ENCODE measurements at places on chromosomes 13 and 19.

GRCh38 chr13:62625214-62625881, 1209.7 kb upstream of the PCDH20 start:
- H3K27me3 ChIP-seq: no peaks in the 10 kb centered on the region
- no peaks in the 10 kb centered on the region for H3K4me1 ChIP-seq
- H3K4me3 ChIP-seq: no peak overlapping the region
- H3K36me3 ChIP-seq: no peaks in the 10 kb centered on the region
- DNase-seq: no peak

DNA sequence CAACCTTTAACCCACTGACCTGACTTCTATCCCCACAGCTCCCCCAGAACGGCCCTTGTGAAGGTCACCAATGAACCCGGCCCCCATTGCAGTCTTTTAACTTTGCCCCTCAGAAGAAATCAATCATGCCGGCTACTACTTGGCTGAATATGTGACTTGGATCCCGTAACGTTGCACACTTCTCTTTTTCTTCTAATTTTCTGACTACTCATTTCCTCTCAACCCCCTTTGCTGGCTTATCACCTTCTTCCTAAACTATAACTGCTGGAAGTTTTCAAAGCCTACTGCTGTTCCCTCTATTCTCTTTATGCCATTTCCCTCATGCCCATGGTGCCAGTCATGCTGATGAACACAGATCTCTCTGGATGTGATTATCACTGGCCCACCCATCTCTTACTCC, 367.6 kb downstream of the DNAJC15 start:
- no peaks in the 10 kb centered on the region for H3K36me3 ChIP-seq
- H3K4me1 ChIP-seq: peaks cover 4% of the 10 kb centered on the region
- no peak overlapping the region for H3K27ac ChIP-seq
- no peaks in the 10 kb centered on the region for H3K27me3 ChIP-seq
- no peak for DNase-seq

DNA sequence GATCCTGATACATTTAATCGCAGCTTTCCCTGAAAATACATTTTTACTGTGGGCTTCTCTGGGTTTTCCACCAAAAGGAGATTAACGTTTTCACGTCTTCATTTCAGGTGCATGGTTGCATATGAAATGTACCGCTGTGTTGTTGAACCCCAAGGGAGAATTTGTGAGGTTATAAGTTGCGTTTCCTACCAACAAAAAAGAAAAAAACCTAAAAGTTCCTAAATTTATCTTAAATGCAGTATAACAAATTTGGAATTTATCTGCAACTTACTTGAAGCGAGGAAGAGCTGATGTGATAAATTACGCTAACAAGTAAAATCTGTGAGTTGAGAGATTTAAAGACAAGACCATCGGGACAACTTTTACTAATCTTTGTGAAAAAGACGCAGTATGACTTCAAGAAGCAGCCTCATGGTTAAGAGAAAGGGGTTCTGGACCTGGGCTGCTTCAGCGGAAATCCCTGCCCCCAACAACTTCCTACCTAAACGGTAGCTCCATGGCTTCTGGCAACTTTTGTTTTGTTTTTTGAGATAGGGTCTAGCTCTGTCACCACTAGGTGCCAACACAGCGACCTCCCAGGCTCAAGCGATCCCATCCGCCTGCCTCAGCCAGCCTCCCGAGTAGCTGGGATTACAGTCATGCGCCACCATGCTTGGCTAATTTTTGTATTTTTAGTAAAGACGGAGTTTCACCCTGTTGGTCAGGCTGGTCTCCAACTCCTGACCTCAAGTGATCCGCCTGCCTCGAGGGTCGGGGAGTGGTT, 958 bp upstream of the OBI1 start:
- peak; percentile 3 for DNase-seq
- H3K27me3 ChIP-seq: no peaks in the 10 kb centered on the region
- no peak overlapping the region for H3K27ac ChIP-seq
- H3K4me1 ChIP-seq: no peaks in the 10 kb centered on the region

GRCh38 chr19:31300422-31300821, 48.8 kb downstream of the TSHZ3 start:
- H3K27ac ChIP-seq: no peak overlapping the region
- H3K36me3 ChIP-seq: peaks cover 4% of the 10 kb centered on the region
- H3K27me3 ChIP-seq: no peaks in the 10 kb centered on the region

Measured in fibroblast of lung (primary cell).